ENCODE measurements at places on chromosomes 5 and 9.

GRCh38 chr9:38081356-38082108, 12.5 kb upstream of the SHB start:
- DNase-seq, result no peak

- DNase-seq, result no peak
These were observed 23.8 kb downstream of the NANS start for GRCh38 chr9:98080326-98080725.

DNA sequence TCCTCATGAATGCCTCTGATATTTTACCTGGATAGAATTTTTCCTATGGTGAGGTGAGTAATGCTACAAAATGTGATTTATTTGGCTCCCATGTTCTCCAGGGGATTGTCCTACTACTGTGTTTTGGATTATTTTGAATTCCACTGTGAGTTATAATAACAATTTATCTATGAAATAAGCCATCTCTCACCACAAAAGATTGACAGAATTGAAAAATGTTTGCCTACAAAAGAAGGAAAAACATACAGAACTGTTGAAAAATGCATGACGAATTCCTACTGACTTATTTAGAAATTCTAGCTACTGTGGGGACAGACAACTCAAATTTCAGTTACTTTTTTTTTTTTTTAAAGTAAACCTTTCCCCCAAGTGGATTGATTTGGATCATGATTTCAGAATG, 463.7 kb upstream of the GRIN3A start:
- no peak for DNase-seq

DNA sequence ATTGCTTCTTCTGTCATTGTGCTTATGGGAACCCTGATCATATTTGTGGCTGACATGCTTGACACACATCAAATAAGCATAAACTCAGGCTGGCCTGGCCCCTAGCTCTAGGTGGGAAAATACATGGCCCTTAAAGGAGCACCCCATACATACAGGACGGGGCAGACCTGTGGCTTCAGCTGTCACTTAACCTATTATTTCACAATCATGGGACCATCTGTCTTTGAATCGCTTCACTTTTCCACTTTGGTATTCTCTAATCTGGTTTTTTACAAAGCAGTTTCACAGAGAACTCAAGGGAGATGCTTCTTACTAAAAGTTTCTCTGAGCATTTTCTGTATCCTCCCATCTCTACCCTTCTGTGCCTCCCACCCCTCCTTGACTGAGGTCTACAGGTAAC, 34.6 kb upstream of the LRRTM2 start:
- no peak for DNase-seq

GRCh38 chr9:99971410-99971809, 65.0 kb downstream of the STX17 start:
- no peak for DNase-seq

DNA sequence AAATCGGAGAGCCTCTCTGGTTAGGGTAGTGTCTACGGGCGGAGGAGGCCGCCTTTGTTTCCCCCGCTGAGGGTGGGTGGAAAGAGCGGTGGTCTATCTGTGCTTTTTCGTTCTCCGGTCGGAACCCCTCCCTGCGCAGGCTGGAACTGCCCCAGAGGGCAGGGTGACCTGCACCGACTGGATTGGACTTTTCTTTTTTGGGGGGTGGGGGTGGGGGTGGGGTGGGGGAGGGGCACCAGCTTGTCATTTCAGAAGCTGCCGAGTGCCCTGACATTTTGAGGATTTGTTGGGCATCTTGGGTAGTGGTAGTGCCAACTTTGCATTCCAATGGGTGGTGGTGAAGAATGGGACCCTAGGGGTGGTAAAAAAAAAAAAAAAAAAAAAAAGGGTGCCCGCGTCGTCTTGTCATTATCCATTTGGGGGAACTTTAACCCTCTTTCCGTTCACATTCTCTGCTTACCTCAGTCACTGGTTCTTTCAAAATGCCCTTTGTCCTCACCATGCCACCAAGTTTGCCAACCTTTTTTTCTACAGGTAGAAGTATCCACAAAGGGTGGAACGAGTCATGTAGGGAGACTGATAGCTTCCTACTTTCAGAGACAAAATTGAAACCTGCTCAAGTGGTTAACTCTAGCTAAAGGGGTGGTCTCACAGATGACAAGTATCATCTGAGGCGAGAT, 1.3 kb downstream of the UBE2R2 start:
- no peak for DNase-seq

DNA sequence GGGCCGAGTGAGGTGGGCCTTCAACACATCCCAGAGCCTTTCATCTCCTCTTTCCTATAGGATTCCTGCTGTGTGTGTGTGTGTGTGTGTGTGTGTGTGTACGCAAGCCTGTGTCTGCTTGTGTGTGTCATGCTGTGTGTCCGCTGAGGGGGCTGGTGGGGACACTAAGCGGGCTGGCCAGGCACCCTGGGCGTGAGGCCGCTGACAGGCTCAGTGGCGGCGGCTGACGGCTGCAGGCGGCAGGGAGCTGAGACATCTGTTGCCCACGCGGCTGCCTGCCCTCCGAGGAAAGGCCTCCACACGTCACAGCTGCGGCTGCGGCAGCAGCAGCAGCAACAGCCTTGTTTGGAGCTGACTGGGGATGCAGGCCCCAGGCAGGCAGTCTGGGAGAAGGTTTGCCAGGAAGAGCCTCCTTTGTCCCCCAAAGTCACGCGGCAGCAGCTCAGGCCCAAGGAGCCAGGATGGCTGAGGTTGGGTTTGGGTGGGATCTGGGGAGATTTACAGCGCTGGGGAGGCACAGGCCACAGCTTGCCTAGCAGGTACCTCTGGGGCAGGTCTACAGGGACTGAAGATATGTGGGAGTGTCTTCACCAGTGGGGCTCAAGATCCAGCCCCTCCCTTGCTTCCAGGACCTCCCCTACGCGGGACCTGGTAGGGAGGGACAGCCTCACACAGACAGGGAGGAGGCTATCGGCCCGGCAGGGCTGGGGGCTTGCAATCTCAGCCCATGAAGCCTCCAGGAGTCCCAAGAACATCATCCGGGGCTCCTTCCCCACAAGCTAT, 1.8 kb downstream of the PDLIM4 start:
- DNase-seq, result no peak

GRCh38 chr5:42749020-42749419, 7.6 kb upstream of the CCDC152 start:
- DNase-seq, result no peak

Data from central memory CD8-positive, alpha-beta T cell (primary cell).